ENCODE measurements at places on chromosomes 12 and 14.

- peak; percentile 70 for DNase-seq
These were observed 595 bp upstream of the METAP2 start for GRCh38 chr12:95473231-95473883.

GRCh38 chr14:105476097-105476830 is 1.6 kb downstream of the CRIP2 start:
- no peak for DNase-seq

DNA sequence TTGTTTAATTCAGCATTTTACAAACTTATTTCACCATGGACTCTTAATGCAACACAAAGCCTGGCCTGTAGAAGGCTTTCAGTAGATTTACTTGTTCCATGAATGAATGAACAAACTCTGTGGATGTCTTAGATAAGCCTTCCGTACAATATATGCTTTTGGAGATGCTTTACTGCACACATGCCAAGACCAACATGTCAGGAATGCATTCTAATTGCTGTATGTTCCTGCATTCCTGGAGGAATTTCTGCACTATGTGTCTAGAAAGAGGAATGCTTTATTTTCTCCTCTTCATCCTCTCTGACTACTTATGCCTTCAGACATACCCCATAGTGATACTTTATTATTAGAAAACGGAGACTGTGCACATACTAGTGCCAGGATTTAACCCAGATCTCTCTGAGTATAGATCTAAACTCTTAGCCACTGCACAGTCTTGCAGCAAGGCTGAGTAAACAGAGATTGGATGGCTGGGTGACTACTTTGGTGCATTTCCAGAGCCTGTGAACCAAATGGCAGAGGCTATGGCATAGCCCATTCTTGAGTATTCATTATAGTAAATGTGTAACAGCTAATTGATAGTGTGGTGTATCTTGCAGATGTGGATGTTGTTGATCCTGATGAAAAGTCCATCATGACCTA is 108.2 kb downstream of the SYNE2 start:
- no peak for DNase-seq

DNA sequence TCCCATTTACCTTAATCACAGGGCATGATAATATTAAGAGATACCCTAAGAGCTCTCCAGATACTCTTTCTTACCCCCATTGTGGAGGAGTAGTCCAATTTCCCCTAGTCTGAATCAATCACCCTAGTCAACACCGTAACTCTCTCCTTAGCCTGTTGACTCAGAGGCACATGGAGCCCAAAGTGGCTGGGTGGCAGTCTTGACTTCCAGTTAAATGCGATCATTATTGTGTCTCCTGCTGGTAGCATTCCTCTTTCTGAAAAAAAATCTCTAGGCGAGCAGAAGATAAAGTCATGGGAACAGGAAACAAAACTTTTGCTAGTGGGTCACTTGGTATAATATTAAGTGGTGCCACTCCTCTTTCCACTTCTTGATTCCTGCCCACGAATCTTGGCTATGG is 46.4 kb downstream of the EMP1 start:
- DNase-seq, result no peak

GRCh38 chr12:26268841-26269561 is 73.6 kb downstream of the SSPN start:
- no peak for DNase-seq

Measured in natural killer cell (primary cell).